ENCODE measurements at places on chromosomes 4 and X.

DNA sequence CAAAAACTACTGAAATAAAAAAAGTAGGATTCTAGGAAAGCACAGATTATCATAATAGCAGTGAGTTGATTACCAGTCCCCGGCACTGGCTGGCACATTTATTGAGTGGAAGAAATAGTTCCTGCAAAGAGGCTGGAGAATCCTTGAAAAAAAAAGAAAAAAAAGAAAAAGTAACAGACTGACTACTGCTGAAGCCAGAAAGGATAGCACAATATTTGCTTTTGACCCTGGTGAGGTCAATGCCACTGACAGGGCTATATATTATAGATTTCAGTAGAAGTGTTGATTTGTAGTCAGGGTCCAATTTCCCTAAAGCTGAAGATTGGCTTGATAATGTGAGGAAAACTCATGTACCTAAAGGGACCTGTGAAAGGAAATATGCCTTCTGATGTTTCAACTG, 64.7 kb downstream of the NDNF start:
- DNase-seq: no peak

- no peak for DNase-seq
Measured at GRCh38 chr4:188409851-188410250, 270.6 kb downstream of the TRIML1 start.

- no peak for DNase-seq
Measured at GRCh38 chr4:2694691-2695090, 61.4 kb downstream of the TNIP2 start.

DNA sequence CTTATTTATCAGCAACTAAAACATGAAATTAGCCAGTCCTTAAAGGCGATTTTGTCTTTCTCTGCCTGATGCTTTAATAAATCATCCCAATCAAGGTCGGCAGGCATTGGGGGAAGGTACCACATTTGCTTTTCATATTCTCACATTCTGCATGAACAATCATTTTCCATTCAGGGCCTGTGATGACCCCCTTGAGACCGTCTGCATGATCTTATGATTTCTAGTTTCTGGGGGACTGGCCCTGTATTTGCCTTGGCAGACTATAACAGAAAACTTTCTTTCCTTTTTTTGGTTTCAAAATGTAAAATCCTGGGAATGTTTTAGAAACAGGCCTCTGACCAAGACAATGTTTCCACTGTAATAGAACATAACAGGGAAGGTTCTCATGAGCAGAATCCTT, 296.8 kb downstream of the IDS start:
- no peak for DNase-seq

- DNase-seq: no peak
Measured at GRCh38 chr4:139799615-139800014, 134.0 kb downstream of the MGST2 start.

DNA sequence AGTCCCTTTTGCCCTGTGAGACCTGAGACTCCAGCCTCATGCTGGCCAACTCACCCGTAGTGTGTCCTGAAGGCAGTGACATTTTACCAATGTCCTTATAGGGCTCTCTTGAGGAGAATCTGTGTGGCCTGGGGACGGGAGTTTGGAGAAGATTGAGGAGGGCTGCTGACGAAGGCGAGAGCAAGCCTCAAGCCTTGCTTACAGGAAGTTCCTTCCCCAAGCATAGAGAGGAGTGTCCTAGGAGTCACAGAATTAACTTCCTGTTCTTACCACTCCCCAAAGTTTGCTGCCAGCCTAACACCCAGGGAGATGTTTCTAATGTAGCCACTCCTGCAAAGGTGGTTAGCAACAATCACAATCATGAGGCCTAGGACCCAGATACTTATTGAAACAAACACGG, at the start of gene NXF3:
Gene NXF3, minus strand, starts transcription at position 202 of the 400 bp plus-strand sequence. Its CDS starts 120 bp downstream, at position 82.
- no peak for DNase-seq

GRCh38 chrX:39409246-39409917, 608.1 kb downstream of the MID1IP1 start:
- DNase-seq: no peak

DNA sequence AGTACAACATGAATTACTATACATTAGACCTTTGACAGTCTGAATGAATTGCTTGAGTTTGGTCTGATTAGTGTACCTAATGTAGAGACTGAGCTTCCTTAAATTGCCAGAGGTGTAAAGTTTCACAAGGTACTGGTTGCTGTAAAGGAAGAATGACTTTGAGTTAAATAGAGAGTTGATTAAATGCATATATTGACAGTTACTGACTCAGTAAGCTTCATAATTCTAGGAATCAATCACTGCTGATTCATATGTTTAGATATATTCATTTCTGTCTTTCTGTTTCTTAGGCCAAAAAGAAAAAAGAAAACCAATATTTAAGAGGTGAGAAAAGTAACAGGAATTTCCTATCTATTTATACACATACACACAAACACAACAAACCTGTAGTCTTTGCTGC, 16.2 kb upstream of the ART3 start:
- DNase-seq: no peak

GRCh38 chr4:105108971-105109370, 37.7 kb upstream of the TET2 start:
- DNase-seq: no peak

GRCh38 chr4:56626963-56627362, 54.1 kb downstream of the HOPX start:
- no peak for DNase-seq

- no peak for DNase-seq
Measured at GRCh38 chr4:102781570-102781969, 20.8 kb upstream of the MANBA start.

DNA sequence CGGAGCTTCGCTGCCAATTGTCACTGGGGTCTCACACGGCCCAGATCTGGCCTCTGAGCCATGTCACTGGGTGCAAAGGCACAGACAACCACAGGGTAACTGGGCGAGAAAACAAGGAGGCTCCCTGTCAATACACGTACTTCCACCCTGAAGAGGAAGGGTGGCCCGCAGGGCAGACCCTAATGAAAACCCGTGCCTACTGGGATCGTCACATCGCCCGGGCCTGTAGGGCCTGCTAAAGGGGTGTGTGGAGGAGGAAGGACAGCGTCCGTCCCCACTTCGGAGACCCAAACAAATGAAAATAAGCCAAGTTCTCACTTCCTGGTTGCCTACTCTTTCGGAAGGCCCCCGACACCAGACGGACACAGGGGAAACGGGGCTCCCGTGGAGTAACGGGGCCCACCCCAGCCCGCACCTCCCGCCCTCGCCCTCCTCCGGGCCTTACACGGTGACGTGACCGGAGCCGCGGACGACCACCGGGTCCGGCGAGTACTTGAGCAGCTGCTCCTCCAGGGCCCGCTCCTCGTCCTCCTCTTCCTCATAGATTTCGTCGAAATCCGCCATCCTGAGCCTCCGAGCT, 578 bp downstream of the CHIC2 start:
- no peak for DNase-seq

DNA sequence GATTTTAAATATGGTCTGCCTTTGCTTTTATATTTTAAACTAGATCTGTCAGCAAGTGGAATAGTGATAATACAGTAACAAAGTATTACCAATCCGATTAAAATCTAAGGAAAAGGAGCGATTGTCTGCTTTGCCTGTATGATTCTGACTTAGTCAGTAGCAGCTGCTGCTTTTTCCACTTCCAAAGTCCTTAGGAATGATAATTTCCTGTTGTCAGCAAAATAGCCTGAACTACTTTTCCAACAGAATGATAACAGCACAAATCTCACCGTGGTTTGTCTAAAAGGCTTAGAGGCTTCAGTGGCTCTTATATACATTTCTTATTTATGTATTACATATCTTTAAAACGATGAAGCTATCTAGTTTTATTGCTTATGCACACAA, 290.0 kb downstream of the ANK2 start:
- DNase-seq: no peak

DNA sequence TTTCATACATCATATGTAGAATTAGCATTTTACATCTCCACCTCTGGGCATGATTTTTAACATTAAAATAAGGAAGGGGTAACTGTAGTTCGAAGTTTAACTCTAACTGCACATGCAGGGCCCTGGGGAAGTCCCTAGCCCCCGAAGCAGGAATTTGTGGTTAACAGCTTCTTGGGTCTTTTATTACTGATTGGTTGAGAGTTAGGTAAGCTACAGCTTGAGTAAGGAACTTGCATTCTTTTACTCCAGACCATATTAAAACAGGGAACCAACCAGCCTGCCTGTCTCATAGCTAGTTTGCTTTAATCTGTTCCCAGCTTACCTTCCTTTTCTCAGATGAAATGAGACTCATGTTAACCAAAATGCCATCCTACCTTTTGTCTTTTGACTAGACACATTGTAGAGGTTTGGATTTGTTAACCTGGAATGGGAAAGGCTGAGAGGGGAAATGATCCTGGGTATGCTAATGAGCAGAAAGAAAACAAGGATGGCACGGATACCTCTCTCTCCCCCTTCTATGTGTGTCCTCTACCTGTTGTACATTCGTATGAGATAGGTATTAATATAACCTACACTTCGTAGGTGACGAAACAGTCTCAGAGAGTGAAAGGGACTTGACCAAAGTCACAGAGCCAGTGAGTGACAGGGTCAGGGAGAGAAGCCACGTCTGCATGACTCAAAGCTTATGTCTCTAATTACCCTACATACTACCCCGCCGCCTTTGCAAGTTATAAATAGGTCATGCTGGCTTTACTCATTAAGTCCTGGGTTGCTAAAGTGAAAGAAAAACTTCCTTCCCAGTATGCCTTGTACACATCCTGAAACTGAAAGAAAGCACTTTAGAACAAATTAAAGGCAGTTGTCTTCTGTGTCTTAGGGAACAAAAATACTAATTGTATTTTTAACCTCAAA, 119.5 kb upstream of the AFF2 start:
- no peak for DNase-seq

GRCh38 chr4:97104666-97105065, 1038.6 kb downstream of the STPG2 start:
- DNase-seq: no peak

GRCh38 chrX:133980832-133981588, 4.4 kb downstream of the GPC3 start:
- no peak for DNase-seq

DNA sequence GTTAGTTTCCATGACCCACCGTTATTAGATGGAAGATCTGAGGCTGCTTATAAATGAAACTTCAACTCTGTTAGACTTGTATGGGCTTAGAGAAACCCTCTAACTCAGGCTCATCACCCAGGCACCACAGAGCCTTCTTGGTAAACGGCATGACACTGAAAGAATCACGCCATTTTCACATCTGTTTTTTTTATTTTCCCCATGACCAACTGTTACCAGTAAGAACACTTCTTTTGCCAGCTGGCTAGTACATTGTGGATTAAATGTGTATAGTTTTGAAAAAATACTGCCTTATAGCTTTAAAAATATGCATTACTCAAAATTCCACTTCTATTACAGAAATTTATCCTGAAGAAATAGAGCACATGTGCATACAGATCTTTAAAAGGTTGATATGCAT, 48.0 kb upstream of the APELA start:
- no peak for DNase-seq

DNA sequence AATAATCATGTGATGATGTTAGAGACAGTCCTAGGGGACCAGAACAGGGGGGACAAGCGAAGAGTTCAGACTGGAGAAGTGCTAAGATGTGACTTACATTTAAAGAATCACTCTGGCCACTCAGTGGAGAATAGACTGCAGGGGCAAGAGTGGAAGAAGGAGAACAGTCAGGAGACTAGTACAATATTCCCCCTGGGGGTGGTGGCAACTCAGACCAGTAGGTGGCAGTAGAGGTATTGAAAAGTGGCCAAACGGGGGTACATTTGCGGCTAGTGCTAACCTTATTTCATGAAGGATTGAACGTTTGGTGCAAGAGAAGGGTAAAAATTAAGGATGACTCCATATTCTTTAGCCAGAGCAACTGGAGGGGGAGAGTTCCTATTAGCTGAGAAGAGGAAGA, 2.7 kb upstream of the BMX start:
- DNase-seq: no peak
